ENCODE measurements at places on chromosomes 5 and 9. TPM values are rescaled to one million over a fixed set of nuclear protein-coding genes. Genes with fewer than 3 reads are reported as not detected.

Gene PPP1R26
- 19.5 TPM for total RNA-seq

- no peak overlapping the region for H3K4me3 ChIP-seq
- no peak overlapping the region for H3K27ac ChIP-seq
- no peaks in the 10 kb centered on the region for H3K27me3 ChIP-seq
- peaks cover 16% of the 10 kb centered on the region for H3K36me3 ChIP-seq
- no peaks in the 10 kb centered on the region for H3K4me1 ChIP-seq
- DNase-seq = no peak
These were observed 25.5 kb downstream of the ASS1 start for GRCh38 chr9:130470269-130470668.

GRCh38 chr9:92535940-92536850 is at the start of gene ECM2:
Gene ECM2, minus strand, starts transcription at chr9:92535990. Its CDS starts 13,124 bp downstream, at chr9:92522866.
- peaks cover 44% of the 10 kb centered on the region for H3K4me1 ChIP-seq
- H3K4me3 ChIP-seq = peak within 1 kb of the TSS; percentile 67
- peaks cover 22% of the 10 kb centered on the region for H3K36me3 ChIP-seq
- peak within 1 kb of the TSS; percentile 91 for H3K27ac ChIP-seq
- DNase-seq = no peak

DNA sequence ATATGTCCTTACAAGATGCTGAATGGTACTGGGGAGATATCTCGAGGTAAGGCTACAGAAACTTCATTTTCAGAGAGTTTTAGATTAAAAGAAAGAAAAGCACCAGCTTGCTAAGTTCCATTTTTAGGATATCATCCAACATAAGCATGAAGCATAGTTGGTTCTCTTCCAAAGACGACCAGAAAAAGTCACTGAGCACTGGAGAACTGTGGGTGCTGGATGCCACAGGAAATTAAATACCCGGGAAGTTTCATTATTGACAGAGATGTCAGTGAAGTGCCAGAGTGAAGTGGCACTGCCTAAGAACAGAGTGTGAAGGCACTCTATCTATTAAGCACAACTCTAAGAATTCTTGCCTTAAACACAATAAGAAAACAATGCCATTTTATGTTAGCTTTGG is 76.8 kb downstream of the PIK3R1 start:
- no peaks in the 10 kb centered on the region for H3K27me3 ChIP-seq
- H3K36me3 ChIP-seq = peaks cover 44% of the 10 kb centered on the region
- no peak for DNase-seq
- H3K4me3 ChIP-seq = peak overlapping the region; percentile 46

GRCh38 chr9:88498880-88499279 is 36.1 kb upstream of the NXNL2 start:
- no peak overlapping the region for H3K27ac ChIP-seq
- no peaks in the 10 kb centered on the region for H3K4me1 ChIP-seq
- no peaks in the 10 kb centered on the region for H3K36me3 ChIP-seq
- no peak overlapping the region for H3K4me3 ChIP-seq

DNA sequence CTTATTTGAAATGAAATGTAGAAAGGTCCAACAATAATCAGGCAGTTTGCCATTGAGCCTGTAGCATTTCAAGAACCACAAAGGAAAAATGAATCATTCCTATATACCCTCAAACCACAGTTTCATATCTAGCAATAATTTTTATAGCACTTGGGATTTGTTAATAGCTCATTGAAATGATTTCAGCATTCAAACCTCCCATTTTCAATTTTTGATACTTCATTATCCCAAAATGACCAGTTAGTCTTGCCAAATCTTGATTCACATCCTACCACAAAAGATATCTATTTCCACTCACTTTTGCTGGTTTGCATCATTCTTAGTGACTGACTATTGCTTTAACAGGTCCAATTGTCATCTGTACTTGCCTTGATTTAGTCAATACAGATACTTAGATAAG is 790.1 kb downstream of the TLE1 start:
- no peak overlapping the region for H3K4me3 ChIP-seq
- H3K27me3 ChIP-seq = no peaks in the 10 kb centered on the region
- H3K36me3 ChIP-seq = no peaks in the 10 kb centered on the region
- no peaks in the 10 kb centered on the region for H3K4me1 ChIP-seq
- H3K27ac ChIP-seq = no peak overlapping the region

DNA sequence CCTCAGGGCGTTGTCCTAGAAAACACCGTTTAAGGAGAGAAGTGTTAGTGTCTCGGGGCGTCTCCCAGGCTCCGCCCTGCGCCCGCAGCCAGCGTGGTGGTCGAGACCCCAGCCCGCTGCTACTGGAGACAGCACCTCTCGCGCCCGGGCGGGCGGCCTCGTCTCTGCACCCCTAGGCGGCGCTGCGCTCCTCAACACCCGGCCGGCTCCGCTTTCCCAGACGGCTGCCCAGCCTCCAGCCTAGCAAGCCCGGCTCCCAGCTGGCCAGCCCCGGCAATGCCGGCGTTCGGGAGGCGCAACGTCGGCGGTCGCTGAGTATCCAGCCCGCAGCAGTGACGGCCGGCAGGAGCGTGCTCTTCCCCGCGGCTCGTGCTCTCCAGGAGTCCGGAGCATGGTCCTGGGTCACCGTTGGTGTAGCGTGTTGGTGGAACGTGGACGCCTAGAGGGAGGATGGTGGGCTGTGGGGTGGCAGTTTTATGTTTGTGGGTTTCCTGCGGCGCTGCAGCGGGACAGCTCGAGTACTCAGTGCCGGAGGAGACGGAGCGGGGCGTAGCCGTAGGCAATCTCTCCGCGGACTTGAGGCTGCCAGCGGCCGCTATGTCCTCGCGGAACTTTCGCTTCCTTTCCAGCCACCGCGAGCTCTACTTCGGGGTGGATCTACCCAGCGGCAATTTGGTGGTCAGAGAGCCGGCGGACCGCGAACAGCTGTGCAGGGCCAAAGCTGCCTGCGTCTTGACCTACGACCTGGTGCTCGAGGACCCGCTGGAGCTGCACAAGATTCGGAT is 536 bp downstream of the PCDHAC1 start:
- peak overlapping the region; percentile 74 for H3K27ac ChIP-seq
- peaks cover 9% of the 10 kb centered on the region for H3K4me1 ChIP-seq
- peaks cover 3% of the 10 kb centered on the region for H3K27me3 ChIP-seq
- H3K36me3 ChIP-seq = no peaks in the 10 kb centered on the region
- peak; percentile 97 for DNase-seq

- H3K4me3 ChIP-seq = no peak overlapping the region
- no peaks in the 10 kb centered on the region for H3K27me3 ChIP-seq
- no peak for DNase-seq
- H3K27ac ChIP-seq = no peak overlapping the region
- peaks cover 9% of the 10 kb centered on the region for H3K4me1 ChIP-seq
These were observed 234.5 kb downstream of the NFIB start for GRCh38 chr9:14079440-14079839.

All from osteocyte (in vitro differentiated cells).